ENCODE measurements at places on chromosomes 2 and 18.

DNA sequence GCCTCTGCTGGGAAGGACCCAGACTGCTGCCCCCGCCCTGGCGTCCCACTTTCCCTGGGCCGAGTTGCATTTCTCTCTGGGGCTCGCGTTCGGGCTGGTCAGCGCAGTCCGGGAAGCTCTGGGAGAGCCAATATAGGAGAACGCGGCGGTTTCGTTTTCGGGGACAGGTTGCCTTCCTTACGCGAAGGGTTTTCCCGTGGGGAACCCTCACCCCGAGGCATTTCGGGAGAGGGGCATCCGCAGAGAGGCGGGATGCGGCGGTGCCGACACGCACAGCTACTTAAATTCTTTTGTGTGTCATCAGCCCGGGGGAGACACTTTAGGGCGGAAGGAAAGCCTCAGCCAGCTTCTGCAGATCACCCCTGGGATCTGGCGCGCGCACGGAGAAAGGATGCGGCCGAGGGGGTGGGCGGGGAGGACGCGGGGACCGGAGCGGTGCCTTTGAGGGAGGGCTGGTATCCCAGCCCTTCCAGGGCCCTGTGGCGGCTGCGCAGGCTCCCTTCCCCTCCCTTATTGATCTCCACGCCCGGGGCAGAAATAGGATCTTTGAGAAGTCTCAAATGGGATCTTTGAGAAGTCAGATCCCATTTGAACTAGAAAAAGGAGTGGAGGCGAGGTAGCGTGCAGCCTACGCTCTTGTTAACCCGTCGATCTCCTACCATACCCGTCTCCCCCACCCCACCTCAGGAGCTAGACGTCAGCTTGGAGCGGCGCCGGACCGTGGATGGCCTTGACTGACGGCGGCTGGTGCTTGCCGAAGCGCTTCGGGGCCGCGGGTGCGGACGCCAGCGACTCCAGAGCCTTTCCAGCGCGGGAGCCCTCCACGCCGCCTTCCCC is 1.2 kb downstream of the GATA6 start:
- no peak for DNase-seq

GRCh38 chr18:66708646-66709045 is 104.8 kb upstream of the CDH19 start:
- no peak for DNase-seq

DNA sequence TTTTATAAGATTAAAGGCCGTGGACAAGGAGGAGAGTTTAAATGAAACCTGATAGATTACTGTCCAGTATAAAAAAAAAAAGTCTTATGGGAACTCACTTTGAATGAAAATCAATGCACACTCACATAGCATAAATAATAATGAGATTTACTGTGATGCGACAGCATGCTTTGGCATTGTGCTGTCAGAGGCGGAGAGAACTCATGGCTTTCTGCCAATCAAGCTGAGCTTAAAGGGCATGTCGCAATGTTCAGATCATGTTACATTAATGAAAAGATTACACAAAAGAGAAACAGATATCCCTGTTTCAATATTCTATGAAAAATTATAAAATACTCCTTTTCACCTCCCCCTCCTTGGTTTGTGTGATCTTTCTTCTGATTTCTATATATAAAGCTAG is 310.8 kb downstream of the ERBB4 start:
- DNase-seq = no peak

GRCh38 chr2:37912056-37912455 is 13.0 kb upstream of the RMDN2 start:
- DNase-seq = no peak

GRCh38 chr2:26251893-26252292 is 7.2 kb downstream of the HADHB start:
- no peak for DNase-seq

GRCh38 chr18:64134044-64134747 is 14.7 kb downstream of the LINC00305 start:
- DNase-seq = no peak

DNA sequence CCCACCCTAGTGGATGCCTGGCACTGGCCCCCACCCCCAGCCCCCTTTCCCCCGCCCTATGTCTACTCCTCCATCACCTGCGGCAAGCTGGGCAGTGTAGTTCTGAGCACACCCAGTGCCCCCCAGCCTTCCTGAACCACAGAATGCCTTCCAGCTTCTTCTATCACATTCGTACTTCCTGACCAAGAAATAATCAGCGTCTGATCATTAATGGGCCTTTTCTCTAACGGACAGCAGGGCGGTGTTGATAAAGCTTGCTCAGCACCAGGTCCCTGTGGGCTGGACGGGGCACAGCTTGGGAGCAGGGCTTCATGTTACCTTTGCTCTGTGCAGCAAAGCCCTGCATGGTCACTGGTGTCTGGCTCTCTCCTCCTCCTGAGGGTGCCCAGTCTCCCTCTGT is 15.4 kb downstream of the UXS1 start:
- DNase-seq = no peak

DNA sequence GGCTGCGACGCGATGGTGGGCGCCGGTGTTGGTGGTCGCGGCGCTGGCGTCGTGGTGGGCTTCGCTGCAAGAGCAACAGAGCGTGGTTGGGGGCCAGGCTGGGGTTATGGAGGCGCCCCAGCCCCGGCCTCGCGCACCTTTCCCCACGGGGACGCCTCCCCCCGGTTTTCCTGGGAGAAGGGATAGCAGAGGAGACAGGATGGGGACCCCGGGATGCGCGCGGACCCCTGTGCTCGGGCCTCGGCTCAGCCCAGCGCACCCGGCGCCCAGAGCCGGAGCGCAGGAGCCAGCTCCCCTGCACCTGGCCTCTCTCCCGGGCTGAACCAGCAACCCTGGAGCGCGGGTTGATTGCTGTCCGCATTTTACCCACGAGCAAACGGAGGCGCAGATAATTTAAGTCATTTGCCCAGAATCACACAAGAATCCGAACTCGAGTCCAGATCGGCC is 1.0 kb downstream of the CD8A start:
- DNase-seq = no peak

DNA sequence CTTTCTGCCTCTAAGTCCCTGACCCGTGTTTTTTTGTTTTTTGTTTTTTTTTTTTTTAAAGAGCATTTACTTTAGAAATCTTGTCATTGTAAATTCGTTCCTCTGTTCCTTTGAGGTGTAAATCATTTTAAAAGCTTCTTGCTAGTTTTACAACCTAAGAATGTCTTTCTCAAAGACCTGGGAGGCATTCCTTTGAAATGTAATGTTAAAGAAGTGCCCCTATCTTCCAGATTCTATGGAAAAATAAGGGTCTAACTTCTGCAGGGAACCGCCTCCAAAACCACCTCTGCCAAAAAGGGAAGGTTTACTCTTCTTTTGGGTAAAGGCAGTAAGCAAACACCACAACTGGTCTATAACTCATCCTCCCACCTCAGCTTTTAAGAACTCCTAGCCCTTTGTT is 259.6 kb upstream of the ZNF804A start:
- no peak for DNase-seq

DNA sequence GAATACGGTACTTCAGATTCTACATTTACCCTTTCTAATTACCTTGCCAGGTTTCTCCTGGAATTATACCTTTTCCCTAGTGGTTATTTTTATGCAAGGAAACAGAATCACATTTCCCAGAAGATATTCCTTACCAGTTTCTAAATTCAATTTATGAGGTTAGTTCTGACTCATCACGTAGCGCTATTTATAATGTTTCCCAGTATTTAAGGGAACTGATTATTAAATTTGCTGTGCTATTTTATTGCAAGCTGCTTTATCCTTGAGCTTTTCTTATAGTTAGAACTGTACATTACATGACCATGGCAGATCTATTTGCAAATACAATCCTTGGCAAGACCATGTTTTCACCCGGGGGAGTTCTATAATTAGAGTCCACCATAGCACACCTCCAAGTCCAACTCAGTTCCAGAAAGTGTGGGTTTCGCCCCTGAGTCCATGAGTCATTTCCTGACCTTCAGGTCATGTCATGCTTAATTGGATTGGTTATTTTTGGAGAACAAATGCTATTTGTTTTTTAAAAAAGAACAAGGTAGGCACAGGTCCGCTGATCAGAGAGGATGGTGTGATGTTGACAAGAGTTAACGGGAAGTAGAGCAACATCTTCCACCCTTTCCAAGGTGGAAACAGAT is 126.6 kb downstream of the ZNF532 start:
- DNase-seq = no peak

- DNase-seq = no peak
Observed at GRCh38 chr2:15790326-15790725, 150.0 kb upstream of the MYCN start.

GRCh38 chr2:231238689-231239088 is 40.3 kb downstream of the ARMC9 start:
- DNase-seq = no peak

- DNase-seq = no peak
Observed at GRCh38 chr2:77818186-77818585, 296.0 kb upstream of the LRRTM4 start.

- no peak for DNase-seq
Observed at GRCh38 chr18:11501352-11501751, 108.0 kb upstream of the SLC35G4 start.

DNA sequence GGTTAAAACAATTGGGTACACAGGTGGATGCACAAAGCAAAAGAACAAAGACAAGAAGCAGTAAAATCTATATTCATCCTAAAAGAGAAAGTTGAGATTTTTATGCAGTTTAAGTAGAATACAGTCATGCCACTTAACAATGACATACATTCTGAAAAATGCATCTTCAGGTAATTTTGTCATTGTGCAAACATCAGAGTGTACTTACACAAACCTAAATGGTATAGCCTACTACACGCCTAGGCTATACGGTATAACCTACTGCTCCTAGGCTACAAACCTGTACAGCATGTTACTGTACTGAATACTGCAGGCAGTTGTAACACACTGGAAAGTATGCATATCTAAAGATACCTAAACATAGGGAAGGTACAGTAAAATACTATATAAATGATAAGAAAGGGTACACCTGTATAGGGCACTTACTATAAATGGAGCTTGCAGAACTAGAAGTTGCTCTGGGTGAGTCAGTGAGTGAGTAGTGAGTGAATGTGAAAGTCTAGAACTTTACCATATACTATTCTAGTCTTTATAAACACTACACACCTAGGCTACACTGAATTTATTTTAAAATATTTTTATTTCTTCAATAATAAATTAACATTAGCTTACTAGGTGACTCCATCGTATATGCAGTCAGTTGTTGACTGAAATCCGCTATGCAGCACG is 132.9 kb downstream of the BARD1 start:
- DNase-seq = no peak
